Activated T-cell treated with anti-CD3 and anti-CD28 coated beads, Interleukin-2, amount 50 U/mL, for 4 hours (primary cell): ENCODE measurements at places on chromosomes 16 and 17. TPM values are rescaled to one million over a fixed set of nuclear protein-coding genes. Genes with fewer than 3 reads are reported as not detected.

DNA sequence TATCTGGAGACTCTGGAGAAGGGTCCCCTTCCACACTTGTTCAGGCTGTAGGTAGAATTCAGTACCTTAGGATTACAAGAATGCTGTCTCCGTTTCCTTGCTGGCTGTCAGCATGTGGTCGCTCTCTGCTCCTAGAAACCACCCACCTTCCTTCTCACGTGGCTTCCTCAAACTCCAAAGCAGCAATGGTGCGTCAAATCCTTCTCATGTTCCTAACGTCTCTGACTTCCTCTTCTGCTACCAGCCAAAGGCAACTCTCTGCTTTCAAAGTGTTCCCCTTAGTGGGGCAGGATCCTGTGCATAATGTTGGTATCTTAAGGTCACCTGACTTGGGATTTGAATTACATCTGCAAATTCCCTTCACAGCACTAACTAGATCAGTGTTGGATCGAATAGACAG, 30.9 kb upstream of the DYNLRB2 start:
- no peak for DNase-seq

DNA sequence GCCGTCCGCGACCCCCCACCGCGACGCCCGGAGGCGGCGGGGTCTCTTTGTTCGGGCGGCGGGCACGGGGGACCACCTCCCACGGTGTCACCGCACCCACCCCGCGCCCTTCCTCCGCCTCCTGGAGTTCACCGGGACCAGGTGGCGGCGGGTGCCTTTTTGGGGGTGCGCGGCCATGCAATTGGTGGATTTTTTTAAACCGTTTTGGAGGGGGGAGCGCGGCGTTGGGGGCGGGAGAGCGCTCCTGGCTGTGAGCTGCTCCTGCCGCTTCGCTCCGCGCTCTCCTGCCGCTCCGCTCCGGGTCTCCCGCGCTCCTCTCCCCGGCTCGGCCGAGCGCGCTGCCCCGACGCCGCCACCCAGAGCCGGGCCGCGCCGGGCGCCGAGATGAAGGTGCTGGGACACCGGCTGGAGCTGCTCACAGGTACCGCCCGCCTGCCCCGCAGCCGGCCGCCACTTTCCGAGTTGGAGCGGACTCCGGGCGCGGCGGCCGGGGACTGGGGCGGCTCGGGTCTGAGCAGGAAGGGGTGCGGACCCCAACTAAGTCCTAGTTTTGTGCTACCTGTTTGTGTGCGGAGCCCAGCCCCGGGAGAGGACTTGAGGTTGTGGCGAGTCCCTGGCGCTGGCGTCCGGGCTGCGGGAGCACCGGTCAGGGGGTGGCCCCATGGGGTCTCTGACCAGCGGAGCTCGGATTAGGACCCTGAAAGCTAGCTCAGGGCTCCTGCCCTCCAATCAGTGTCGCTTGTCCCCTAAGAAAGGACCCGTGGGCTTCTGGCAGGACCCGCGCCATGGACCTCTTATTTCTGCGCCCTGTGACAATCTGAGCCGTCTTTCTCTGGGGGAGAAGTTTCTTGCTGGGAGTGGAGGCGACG, 35.7 kb upstream of the NDRG4 start:
- DNase-seq, result no peak

- DNase-seq, result no peak
These were observed at the start of gene FAM20A for GRCh38 chr17:68600931-68601564. Gene FAM20A (minus strand): TSS chr17:68601367. CDS start chr17:68600666, 701 bp downstream.

DNA sequence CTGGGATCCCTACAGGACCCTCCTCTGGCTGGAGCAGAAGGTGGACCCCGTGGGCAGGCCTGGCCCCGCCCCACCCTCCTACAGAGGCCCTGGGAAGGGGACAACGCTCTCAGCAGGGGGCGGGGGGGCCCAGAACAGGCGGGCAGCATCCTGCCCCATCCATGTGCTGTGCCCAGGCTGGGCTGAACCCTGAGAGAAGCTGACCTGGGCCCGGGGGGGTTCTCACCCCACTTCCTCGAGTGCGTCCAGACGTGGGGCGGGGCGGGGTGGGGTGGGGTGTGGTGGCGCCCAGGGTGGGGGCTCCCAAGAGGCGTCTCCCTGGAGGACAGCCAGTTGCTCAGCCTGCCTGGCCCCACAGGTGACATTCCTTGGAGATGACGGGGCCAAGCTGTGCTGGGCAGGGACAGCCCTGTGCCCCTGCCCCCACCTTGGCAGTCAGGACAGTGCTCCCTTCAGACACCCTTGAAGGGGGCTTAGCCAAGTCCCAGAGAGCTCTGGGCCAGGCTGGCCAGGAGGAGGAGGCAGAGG, 390 bp upstream of the UNC13D start:
- DNase-seq, result no peak

GRCh38 chr16:85557083-85557970, 55.8 kb upstream of the GSE1 start:
- peak; percentile 44 for DNase-seq

- DNase-seq, result no peak
These were observed 14.2 kb downstream of the OSBPL7 start for GRCh38 chr17:47807421-47807820.

GRCh38 chr17:42456223-42457106, 2.2 kb upstream of the ATP6V0A1 start:
- no peak for DNase-seq

DNA sequence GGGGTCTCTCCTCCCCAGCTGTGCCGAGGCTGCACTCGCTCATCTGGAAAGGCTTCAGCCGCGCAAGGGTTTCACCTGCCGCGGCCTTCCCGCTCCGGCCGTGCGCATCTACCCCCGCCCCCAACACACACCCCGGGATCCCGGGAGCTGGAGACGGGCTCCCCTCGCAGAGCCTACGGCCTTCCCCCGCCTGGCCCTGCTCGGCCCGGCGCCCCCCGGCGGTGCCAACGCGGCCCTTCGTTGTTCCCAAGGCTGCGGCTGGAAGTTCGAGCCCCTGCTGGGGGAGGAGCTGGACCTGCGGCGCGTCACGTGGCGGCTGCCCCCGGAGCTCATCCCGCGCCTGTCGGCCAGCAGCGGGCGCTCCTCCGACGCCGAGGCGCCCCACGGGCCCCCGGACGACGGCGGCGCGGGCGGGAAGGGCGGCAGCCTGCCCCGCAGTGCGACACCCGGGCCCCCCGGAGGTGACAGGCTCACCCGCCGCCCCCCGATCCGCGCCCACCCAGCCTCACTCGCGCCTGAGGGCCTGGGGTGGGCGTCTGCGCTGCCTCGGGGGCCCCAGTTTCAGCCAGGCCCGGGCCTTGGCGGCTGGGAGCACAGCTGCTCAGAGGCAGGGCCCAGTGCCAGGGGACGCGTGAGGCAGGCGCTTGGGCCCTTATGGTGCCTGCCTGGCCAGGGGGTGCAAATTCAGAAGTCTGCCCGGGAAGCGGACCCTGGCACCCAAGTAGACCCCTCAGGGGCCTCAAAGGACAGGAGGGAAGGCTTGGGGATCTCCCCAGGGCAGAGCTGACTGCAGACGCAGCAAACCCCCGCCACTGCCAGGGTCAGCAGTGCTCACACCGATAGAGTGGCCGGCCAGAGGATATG, 11.2 kb downstream of the GALK1 start:
- DNase-seq, result peak; percentile 67

DNA sequence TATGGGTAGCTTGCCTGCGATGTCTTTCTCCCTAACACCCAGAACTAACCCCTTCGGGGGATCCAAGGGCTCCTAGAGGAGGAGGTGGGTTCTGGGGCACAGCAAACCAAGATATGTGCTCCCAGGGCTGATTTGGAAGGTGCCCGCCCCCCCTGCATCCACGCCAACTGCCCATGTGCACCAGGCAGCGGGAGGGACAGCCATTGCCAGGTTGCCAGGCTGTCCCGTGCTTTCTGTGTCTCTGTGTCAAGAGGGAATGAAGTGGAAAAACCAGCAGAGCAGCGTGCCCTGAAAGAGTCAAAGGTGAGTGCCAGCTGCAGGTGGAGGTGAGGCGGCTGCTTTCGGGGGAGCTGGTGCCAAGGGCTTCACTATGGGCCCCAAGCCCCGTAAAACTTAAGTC, 6.4 kb downstream of the TEKT5 start:
- no peak for DNase-seq

DNA sequence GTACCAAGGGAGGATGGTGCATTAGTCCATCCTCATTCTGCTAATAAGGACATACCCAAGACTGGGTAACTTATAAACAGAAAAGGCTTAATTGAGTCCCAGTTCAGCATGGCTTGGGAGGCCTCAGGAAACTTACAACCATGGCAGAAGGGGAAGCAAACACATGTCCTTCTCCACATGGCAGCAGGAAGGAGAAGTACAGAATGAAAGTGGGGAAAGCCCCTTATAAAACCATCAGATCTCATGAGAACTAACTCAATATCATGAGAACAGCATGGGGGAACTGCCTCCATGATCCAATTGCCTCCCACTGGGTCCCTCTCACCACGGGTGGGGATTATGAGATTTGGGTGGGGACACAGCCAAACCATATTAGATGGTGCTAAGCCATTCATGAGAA, 84.5 kb downstream of the SEC14L1 start:
- no peak for DNase-seq

- DNase-seq, result no peak
These were observed 13.1 kb upstream of the MYH13 start for GRCh38 chr17:10385871-10386270.

- DNase-seq, result no peak
These were observed 468.8 kb upstream of the HSBP1 start for GRCh38 chr16:83338941-83339340.

- no peak for DNase-seq
These were observed 14.2 kb downstream of the AMFR start for GRCh38 chr16:56411123-56411522.

- DNase-seq, result peak; percentile 43
These were observed 727 bp upstream of the TENT4B start for GRCh38 chr16:50152351-50152806.

GRCh38 chr17:50872710-50873424, 6.7 kb upstream of the TOB1 start:
- peak; percentile 53 for DNase-seq

SLC13A2 gene
- total RNA-seq, result not detected

C17orf107 gene
- 1.5 TPM for total RNA-seq

JUP gene
- total RNA-seq, result 0.86 TPM

SHCBP1 gene
- 15.0 TPM for total RNA-seq

CALCOCO2 gene
- total RNA-seq, result 45.5 TPM

HIGD1B gene
- not detected for total RNA-seq

CASKIN1 gene
- 0.14 TPM for total RNA-seq

C16orf86 gene
- 0.63 TPM for total RNA-seq

OR4D1 gene
- 0.33 TPM for total RNA-seq

KCNJ12 gene
- total RNA-seq, result not detected

DNAH2 gene
- not detected for total RNA-seq
